LNCaP clone FGC (cell line): ENCODE measurements at places on chromosomes 3 and 15.
A peak's percentile ranks its signal among the peaks of the same experiment; 100 is the strongest.

DNA sequence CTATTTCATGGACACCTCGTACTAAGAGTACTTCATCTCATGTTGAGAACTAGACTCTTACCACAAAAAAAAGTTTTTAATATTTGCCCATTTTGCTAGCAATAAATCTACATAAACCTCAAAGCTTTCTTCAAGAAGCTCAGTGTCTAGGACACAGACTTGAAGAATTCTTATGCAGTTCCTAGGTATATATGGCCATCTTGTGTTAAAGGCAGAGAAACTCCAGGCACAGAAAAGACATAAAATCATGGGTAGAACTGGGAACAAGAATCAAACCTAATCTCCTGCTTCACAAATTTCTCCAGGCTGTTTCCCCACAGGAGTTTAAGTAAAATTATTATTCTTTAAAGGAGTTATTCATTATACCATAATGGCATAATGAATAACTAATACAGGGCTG lies 4.4 kb downstream of the MBD4 start:
- no peak for DNase-seq

GRCh38 chr3:151931171-151931570 lies 57.7 kb downstream of the SUCNR1 start:
- no peak for DNase-seq

- DNase-seq: no peak
These were observed 483.7 kb upstream of the FRG2C start for GRCh38 chr3:75180235-75180944.

GRCh38 chr15:68158046-68158628 lies 47.0 kb downstream of the CALML4 start:
- no peak for DNase-seq

GRCh38 chr3:172673210-172673679 lies 37.6 kb downstream of the NCEH1 start:
- DNase-seq: peak; percentile 57
